ENCODE measurements at places on chromosomes 4 and X.

DNA sequence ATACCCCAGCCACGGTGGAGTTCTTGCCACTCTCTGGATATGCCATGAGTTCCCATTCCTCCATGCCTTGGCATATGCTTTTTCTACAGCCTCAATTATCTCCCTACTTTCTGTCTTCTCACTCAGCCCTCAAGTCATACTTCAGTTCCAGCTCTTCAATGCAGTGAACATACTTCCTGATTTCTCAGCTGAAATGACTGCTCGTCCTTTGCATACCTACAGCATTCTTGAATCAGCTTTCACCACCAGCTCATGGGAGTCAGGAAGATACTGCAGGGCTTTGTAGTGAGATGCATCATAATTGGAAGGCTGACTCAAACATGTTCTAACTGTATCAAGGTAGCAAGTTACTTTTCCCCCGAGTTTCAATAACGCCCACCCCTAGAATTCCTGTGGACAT, 118.4 kb downstream of the APBB2 start:
- DNase-seq = no peak

- DNase-seq = peak; percentile 60
These were observed 315.6 kb downstream of the GPAT3 start for GRCh38 chr4:83851261-83852084.

DNA sequence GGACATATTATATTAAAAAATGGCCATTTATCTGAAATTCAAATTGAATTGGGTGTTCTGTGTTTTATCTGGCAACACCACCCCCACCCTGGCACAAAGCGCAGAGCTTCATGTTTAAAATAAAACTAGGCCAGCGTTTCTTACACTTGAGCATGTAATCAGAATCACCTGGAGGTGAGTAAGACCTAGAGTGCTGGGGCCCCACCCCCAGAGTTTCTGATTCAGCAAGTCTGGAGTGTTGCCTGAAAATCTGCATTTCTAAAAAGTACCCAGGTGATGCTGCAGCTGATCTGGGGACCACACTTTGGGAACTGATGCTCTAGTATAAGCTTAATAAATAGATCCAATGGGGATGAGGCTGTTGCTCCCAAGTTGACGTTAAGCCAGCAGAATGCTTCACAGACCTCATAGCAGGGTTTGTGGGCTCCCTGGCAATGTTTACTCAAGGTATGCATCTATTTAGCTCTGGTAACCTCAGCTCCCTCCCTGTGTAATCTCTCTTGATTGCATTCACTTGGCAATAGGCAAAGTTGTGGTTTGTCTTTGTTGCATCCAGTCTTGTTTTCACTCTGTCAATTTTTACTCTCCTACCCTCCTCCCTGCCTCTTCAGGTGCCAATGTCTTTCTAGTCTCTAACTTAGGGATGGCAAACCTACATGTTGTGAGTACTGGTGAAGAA, 99.8 kb upstream of the TEX13D start:
- DNase-seq = no peak

DNA sequence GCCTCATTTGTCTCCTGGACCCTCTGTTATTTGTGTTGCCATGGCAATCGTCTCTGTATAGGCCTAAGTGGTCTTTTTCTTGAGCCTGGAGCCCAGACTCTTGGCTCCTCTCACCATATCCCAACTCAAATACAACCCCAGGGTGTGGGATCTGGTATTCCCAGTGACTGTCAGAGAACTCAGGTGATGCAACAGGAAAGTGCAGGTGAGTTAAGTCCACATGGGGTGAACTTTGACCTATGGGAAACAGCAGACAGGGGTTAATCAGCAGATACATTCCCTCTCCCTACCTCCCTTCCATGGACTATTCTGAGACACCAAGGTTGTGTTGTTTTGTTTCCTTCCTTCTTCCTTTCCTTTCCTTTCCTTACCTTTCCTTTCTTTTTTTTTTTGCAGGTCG, 130.9 kb upstream of the RPS6KA3 start:
- DNase-seq = no peak

GRCh38 chr4:3299122-3299975, 6.5 kb downstream of the RGS12 start:
- DNase-seq = no peak

- DNase-seq = no peak
These were observed 35.3 kb downstream of the ARAP2 start for GRCh38 chr4:36208893-36209473.

DNA sequence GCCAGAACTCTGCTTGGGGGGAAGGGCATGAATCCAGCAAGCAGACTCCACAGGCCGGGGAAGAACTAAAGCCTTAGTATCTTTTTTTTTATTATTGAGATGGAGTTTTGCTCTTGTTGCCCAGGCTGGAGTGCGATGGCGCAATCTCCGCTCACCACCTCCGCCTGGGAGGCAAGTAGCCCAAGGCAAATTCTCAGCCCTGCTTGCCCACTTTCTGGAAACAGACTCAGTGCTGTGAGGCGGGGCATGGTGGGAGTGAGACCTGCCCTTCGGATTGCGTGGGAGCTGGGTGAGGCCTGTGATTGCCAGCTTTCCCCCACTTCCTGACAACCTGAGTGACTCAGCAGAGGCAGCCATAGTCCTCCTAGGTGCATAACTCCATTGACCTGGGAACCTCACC, 348.8 kb downstream of the GASK1B start:
- DNase-seq = no peak

GRCh38 chr4:159352609-159353008, 249.7 kb downstream of the RAPGEF2 start:
- DNase-seq = no peak

All from esophagus muscularis mucosa (tissue), 4 donors.